Muscle of back (tissue), 13 donors: ENCODE measurements at places on chromosomes 6 and 20.

DNA sequence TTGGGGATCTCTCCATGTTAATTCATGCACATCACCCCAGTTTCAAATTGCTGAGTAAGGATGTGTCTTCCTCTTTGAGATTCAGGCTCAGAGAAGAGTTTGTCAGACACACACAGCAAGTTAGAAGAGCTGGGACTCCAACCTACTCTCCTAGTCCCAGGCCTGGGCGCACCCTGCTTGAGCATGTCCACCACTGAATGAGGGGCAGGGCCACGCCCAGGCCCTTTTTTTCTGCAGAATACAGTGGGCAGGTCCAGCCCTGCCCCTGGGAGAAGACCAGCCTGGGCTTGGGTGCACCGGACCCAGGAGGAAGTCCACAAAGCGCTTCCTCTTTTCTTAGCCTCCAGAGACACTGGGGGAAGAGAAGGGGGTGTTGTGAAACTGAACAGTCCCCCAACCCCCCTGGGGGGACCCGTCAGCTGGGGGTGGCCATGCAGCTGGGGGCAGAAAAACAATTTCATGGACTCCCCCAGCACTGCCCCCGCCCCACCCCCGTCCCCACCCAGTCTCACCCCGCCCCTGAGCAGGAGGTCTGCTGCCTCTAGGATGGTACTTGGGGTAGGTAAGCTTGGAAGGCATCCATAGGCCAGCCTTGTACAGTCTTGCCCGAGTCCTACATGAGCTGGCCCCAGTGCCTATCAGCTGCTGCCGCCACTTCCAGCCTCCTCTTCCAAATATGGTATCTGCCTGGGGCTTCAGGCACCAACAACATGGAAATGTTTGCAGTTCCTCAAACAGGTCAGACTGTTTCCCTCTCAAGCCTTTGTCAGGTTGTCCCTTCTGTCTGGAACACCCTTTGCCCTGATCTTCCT is 11.7 kb upstream of the HCK start:
- no peak for DNase-seq

- DNase-seq: no peak
Observed at GRCh38 chr6:47801984-47802383, 20.2 kb downstream of the OPN5 start.

DNA sequence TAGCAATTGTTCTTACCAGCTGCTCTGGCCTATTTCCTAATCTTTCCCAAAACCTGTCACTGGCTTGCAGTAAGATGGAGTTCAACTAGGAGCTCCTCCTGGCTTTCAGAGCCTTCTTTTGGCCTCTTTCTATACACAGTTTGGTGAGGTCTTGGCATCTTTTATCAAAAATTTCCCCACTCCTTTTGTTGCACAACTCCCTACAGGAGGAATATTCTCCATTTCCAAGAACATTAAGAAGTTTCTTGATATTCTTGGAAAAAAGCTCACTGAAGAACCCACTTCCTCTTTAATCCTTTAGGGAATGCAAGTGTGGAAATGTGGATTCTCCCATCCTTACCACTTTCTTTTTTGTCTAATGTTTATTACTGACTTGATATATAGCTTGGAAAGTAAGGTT is 171.3 kb upstream of the KCNK16 start:
- DNase-seq: no peak

DNA sequence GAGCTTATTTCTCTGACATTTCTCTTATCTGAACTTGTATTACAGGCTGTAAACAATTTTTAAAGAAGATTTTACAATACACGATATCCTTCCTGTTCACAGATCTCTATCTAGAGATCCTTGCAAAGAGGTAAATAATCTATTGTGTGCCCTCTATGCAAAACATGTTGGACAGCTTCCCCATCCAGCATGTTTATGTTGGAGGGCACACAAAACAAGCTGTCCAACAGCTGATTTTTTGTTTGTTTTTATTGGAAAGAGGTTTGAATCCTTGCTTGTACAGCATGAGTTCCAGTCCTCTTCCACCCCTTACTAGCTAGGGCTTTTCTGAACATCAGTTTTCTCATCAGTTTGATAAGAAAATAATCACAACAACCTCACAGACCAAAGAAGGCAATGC is 62.3 kb upstream of the SYNDIG1 start:
- DNase-seq: no peak

- DNase-seq: peak; percentile 51
Observed at GRCh38 chr6:25342802-25343201, 63.6 kb downstream of the CARMIL1 start.

DNA sequence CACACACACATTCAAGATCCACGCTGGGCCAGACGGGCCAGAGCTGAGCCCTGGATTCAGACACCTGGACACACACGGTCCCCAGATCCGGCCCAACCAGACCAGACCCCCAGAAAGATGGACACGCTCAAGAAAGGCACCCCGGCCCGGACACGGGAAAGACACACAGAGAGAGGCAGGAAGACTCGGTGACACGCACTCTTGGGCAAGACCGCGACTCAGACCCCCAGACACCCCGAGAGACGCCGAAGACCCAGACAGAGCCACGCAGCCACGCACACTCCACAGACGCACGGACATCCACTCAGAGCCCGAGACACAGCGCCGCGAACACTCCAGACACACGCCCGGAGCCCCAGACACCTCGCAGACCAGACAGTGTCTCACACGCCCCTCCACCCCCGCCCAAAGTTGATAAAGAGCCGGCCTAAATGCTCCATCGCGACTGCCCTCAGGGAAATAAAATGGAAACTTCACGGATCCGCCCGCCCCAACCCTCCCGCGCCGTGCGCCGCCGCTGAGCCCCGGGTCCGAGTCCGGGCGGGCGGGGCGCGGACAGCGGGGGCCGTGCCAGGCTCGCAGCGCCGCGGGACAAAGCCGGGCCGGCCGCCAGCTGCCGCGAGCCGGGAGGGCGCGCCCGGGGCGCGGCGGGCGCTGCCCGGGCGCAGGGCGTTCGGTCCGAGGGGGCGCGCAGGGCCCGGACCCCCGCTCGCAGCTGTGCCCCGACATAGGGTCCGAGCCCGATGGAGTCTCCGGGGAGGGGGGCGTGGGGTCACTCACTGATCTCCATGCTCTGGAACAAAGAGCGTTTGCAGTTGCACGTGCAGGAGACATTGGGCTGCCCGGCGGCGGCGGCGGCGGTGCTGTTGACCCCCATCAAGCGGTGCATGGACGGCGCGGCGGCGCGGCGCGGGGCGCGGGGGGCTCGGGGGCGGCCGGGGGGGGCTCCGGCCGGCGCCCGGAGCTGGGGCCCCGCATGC is 831 bp downstream of the PMEPA1 start:
- DNase-seq: no peak

DNA sequence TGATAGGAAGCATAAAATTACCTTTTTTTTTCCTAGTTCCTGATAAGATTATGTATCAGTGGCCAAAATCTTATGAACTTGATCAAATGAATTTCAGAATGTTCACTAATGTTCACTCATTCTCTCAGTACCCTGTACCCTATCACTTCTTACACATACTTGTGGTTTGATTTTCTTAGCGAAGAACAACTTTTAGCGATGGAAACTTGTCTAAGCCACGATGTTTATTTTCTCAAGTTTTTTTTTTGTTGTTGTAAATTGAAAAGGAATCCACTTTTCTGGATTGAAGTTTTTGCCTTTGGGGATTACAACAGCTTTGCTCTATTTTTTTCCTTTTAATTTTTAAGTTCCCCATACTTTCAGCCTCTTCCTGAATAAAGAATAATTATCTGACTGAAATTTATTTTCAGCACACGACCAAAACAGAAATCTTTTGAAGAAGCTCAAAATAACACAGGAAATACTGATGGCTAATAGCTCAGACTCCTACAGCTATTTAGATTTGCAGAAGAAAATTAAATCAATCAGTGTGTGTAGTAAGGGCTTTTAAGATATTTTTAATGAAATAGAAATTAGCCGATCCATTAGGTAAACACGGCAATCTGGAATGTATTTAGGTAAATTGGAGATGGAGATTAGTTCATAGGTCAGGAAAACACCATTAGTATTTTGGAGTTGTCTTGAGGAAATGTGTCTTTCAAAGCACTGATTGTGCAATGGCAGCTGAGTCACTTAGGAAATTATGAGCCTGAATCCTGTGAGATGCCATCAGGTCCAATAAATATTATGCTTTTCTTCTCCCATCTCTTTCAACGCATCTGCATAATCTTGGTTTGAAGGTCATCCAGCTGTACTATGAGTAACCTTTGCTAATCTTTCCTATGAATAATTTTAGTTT is 217.5 kb downstream of the GJA1 start:
- DNase-seq: peak; percentile 42

- DNase-seq: no peak
Observed at GRCh38 chr6:128139519-128139918, 238.7 kb upstream of the THEMIS start.

DNA sequence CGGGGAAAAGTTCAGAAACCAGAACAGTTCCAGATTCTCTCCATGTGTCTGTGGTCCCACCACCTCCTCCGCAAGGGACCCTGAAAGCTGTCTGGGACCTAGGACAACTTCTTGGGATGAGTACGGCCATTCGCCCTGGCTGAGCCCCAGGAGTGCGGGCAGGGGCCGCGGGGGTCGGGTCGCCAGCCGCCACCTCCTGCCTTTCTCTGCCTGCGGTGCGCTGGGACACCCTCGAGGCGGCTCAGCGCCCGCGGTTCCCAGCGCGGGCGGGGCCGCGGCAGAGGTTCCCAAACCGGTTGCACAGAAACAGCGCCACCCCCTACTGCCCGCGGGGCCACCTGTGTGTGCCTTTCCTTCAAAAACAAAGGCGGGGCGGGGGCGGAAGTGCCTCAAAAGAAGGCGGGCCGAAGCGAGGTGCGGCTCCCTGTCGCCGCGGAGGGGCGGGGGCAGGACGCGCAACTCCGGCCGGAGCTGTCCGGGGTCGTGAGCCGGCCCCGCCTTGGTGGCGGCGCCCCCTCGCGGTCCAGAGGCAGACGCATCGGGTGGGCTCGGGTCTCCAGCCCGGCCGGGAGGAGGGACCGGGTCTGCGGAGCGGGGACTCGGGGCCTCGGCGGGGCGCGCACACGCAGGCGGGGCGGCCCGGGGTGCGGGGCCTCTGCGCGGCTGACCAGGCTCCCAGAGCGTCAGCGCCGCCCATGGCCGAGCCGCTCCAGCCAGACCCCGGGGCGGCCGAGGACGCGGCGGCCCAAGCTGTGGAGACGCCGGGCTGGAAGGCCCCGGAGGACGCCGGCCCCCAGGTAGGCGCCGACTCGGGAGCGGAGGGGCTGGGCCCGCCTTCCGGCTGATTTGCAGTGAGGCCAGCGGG is at the start of gene HEBP2:
Gene HEBP2 (plus strand): TSS at position 423 of the 865 bp plus-strand sequence. CDS start 273 bp downstream, at position 696.
- peak; percentile 89 for DNase-seq

GRCh38 chr6:17388365-17388764 is 5.0 kb upstream of the CAP2 start:
- DNase-seq: no peak

DNA sequence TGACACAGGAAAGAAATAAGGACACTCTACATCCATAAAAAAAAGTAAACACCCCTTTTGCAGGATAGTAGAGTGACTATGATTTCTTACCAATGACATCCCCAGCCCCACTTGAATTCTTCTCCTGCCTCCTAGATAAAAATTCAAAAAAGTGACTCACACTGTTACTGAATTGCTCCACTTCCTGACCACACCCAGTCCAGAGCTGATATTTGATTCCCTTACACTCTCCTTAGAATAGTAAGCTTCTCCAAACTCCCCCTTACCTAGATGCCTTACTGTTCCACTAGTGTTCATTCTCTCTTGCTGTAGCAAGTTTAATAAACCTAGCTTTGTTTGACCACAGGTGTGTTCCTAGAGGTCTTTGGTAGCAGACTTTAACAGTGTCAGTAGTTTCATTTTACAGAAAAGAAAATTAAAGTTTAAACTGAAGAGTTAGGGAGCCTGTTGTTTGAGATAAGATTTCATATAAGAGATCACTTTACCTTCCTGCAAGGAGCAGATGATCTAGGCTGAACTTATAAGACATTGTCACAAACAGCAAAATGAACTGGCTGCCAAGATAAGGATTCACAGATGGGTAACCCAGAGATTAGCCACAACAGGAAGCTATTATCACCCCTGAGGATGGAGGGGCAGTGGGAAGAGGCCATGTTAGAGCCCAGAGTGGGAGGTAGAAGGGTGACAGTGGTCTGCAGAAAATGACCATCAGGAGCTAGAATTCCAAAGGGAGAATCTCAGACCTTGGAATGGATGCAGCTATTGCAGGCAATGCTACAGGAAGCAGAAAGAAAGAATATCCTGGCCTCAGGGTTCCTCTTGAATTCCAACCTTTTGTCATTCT is 28.4 kb upstream of the BTN3A2 start:
- no peak for DNase-seq

DNA sequence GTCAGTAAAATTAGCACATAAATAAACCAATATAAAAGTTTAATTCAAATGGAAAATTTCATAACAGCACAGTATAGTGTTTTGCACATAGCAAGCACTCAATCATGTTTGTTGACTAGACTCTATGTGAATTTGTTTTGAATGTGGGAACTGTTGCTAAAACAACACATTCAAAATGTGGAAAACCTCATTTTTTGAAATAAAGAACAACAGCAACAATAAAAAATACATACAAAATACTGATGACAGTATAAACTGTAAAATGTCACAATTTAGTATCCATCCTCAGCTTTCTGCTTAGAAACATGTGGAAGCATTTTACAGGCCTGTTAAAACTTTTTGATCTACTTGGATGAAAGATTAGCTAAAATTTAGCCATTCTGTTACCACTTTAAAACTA is 47.4 kb downstream of the HDAC2 start:
- DNase-seq: peak; percentile 58

DNA sequence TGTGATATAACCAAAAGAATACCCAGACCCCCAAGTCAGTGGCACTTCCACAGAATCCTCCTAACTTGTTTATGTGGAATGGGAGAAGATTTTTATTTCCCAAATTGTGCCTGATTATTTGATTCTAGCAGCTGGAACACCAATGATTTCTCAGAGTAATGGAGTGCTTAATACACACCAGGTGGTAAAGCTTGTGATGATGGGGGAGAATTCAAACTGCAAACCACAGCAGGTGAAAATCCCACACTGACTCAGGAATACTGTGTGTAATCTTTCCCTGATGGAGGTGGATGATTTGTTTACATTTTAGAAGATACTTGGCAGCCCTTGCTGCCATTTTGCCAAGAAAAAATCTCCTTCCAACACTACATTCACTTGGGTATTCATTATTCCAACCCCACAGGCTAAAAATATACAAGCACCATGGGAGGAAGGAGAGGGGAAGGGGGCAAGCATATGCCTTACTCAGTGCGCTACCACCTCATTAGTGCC is 212.7 kb upstream of the PLN start:
- no peak for DNase-seq

- DNase-seq: no peak
Observed at GRCh38 chr6:30855429-30856075, 28.8 kb upstream of the DDR1 start.

GRCh38 chr6:139977887-139978332 is 603.5 kb upstream of the CITED2 start:
- no peak for DNase-seq

GRCh38 chr6:90095788-90096187 is 200.9 kb downstream of the BACH2 start:
- DNase-seq: no peak

GRCh38 chr6:118372413-118372812 is 175.7 kb upstream of the PLN start:
- DNase-seq: no peak
